Glutamatergic neuron (in vitro differentiated cells): ENCODE measurements at places on chromosomes 2 and 18.

- no peak for DNase-seq
Measured at GRCh38 chr2:47457268-47457667, 54.3 kb downstream of the MSH2 start.

DNA sequence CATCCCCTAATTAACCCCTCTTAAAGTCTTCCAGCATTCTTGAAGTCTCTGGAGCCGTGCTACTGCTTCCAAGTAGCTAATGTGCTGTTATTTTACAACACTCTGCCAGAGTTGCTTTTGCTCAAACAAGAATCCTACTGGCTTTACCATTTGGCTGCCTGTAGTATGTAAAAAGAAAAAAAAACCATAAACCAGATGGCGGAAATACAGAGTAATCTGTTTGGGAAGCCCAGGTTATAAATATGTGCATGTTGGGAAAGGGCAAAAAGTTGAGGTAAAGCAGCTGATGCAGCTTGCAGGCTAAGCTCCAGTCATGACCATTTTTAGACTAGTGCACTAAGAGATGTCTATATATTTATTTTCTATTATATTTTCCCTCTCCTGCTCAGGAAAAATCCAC is 313.2 kb upstream of the ETAA1 start:
- DNase-seq: no peak

DNA sequence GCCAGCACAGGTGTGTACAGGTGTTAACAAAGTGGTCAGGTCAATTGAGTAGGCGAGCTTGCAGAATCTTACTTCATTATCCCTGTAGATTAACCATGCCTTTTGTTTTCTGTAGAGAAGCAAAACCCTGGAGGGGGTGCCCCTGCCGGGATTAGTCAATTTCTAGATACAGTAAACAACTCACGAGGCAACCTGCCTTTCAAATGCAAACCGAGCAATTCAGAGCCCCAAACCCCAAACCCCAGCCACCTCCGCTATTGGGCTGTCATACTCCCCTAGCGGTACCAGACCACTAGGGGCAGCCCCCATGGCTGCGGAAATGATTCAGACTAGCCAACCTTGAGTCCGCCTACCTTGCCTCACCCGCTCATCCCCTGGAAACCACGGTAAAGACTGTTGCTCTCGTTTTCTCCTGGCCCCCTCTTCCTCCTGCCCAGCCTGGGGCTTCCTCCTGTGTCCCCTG is 61.4 kb upstream of the KIF5C start:
- peak; percentile 24 for DNase-seq

DNA sequence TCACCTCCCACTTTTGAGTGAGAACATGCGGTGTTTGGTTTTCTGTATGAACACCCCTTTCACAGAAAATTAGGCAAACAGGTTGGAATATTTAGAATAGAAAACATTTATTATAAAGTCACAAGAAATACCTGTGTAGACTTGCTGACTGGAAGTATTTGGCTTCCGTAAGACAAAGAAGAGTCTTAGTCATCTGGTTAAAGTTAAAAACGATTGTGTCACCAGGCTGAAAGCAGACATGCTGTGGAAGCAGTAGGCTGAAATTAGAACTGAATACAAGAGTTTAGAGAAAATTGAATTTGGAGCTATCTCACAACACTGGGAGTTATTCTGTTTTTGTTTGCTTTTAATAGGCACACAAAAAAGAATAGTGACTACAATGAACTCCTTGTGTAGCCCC is 16.2 kb upstream of the CLASP1 start:
- no peak for DNase-seq

GRCh38 chr18:9740071-9740470 is 32.0 kb downstream of the RAB31 start:
- no peak for DNase-seq

DNA sequence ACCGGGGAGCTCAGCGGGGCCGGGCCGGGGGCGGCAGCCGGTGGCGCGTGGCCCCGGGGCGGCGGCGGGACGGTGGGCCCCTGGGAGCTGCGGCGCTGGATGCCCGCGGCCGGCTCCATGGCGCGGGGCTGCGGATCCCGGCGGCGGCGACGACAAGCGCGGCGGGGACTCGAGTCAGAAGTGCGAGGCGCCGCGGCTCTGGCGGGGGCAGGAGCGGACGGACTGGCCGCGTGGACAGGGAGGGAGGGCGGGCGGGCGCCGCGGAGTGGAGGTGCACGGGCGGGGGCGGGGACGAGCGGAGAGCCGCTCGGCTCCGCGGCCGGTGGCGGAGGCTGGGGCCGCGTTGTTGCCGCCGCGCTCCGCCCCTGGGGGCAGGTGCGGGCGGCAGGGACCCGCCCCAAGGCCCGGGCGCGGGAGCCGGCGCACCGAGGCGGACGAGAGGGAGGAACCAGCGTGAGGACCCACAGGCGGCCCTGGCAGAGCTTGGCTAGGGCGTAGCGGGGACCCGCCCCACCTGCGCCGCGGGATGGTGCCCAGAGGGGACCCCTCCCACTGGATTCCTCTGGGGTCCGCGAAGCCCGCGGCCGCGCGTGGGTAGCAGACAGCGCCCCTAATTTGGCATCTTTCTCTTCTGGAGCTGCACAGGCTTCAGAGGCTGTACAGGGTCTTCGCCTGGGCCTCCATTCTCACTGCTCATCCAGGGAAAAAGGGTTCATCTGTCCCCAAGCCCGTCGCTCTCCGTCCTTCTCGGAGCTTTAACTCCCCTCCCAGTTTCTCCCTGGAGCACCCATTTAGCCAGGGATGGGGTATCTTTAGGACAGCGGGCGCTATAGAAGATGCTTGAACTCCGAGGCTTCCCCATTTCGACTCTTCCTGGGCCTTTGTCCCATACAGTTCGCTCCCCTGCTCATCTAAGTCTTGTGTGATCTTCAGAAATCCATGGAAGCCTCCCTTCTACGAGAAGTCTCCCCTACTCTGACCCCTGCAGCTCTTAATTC is at the start of gene TMEM163:
TMEM163 (minus strand) TSS at position 184 of the 998 bp plus-strand sequence.
- peak; percentile 61 for DNase-seq

DNA sequence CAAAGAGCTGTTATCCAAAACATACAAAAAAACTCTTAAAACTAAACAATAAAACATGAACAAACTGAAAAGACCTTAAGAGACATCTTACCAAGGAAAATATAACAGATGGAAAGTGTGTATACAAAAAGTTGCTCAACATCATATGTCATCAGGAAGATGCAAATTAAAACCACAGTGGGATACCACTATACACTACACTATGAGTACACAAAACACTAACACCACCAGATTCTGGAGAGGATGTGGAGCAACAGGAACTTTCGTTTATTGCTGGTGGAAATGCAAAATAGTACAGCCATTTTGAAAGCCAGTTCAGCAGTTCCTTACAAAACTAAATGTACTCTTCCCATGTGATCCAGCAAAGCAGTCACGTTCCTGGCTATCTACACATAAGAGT is 221.4 kb downstream of the CMPK2 start:
- no peak for DNase-seq

DNA sequence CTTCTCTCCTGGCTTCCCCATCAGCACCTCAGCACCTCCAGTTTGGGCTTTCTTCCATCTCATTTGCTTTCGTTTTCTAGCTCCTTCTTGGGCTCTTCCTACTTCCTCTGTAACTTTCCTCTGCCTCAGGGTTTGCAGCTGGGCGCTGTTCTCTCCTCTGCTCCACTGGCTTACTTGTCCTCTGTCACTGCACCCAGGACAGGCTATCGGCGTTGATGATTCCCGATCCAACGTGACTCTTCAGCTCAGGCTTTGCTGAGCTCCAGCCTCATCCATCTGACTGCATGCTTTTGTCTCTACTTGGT is 362.4 kb downstream of the CYRIA start:
- DNase-seq: no peak

- no peak for DNase-seq
Measured at GRCh38 chr2:149994057-149994728, 406.6 kb upstream of the MMADHC start.

DNA sequence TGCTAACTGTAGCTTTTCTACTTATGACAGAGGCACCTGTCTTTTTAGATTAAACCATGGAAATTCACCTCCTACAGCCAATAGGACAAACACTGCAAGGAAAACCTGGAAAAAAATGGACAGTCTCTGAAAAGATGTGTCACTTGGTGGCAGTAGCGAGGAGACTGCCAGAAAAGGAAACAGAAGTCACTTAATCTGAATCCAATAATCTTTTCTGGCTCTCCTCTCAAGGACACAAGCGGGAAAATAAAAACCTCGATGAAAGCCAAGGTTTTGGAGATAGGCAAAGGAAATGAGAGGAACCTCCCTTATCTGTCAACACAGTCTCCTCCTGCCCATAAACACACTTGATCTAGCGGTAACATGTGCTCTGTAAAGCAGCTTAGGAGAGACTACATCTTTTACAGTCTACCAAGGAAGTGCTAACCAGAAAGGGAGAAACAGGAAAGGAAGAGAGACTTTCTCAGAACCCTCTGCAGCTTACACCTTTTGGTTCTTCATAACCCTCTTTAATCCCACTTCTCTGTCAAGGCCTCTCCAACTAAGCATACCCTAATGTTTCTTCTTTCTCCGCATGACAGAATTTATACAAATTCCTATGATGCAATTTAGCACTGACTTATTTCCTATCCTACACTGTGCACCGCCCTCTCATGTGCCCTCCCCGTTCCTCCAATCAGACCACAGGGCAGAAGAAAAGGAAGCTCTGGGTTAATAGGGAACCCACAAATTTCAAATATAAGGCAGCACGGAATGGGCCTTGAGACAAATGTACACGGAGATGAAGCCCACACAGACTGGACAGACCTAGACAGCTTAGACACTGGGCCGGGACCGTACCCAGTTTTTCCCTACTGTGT is 52.8 kb downstream of the CLASP1 start:
- DNase-seq: no peak

DNA sequence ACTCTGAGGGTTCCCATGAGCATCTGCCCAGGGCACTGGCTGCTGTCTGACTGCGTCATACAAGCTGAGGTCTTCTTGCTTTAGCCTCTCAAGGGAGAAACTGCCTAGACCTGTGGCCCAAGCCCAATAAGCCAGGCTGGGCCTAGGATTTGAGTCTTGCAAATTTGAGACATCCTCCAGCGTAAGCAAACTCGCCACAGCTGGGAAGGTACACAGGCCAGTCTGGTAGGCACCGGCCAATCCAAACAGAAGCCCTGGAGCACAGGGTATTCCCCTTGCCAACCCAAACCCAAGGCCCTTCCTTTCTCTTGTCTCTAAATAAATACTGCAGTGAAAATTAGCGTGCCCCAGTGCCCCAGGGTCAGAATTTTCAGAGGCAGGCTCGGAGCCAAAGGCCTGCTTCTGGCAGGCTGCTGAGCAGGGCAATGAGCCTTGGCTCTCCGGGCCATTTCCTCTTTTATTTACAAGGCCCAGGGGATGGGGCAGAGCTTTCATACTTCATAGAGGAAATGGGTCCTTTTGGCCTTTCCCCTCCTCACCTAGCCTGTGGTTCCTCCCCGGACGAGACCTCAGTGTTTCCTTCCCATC is 33.3 kb downstream of the POLR1A start:
- no peak for DNase-seq

- DNase-seq: no peak
Measured at GRCh38 chr18:21930177-21930576, 189.6 kb downstream of the MIB1 start.

DNA sequence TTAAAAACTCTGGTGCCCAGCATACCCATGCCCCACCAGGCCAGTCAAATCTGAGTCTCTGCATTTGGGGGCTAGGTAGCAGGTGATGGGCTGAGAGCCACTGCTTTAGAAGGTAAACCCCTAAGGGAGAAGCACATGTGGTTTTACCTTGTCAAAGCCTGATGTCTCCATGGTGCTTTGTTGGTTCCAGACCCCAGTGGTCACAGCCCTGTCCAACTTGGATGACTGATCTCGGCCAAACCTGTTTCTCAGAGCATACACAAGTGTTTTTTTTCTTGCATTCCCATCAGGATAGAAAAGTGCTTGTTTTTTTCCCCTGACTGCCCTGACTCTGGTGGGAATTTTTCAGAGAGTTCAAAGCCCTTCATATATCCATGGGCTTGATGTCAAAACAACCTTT is 13.5 kb downstream of the PLB1 start:
- DNase-seq: no peak

DNA sequence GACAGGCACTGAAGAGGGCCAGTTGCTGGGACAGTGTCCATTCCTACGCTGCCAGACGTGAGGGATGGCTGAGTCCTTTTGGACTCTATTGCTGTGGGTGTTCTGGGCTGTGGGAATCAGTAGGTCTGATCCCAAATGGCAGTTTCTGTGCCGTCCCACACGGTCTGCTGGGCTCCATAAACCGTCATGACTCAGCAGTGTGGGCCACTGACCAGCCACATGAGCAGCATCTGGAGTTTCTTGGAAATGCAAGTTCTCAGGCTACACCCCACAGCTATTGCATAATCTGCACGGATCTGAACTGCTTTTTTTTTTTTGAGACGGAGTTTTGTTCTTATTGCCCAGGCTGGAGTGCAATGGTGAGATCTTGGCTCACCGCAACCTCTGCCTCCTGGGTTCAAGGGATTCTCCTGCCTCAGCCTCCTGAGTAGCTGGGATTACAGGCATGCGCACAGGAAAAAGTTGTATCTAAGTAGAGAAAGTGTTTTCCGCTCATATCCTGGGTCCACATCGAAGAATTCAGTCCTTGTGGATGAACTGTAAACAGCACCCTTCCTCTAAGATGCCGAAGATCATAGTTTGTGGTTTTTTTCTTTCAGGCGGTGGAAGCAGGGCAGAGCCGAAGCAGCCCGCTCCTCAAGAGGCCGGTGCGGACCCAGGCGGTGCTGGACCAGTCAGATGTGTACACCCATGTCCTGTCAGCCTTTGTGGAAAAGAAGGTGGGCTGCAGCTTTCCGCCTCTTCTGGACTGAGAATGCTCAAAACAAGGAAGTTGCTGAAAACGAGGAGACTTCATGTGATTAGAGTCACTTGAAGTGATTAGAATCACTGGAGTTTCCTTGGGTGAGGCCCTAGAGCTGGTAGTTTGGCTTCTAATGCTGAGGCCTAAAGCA is 25.5 kb downstream of the RMC1 start:
- no peak for DNase-seq

- DNase-seq: peak; percentile 43
Measured at GRCh38 chr2:121284463-121285449, at the start of gene TFCP2L1. TSS of gene TFCP2L1 (minus strand) at chr2:121285202. CDS start at chr2:121285109, 93 bp downstream.

GRCh38 chr2:142445551-142446072 is 314.8 kb upstream of the LRP1B start:
- no peak for DNase-seq

- DNase-seq: no peak
Measured at GRCh38 chr2:218169757-218170546, 3.2 kb upstream of the CXCR1 start.

DNA sequence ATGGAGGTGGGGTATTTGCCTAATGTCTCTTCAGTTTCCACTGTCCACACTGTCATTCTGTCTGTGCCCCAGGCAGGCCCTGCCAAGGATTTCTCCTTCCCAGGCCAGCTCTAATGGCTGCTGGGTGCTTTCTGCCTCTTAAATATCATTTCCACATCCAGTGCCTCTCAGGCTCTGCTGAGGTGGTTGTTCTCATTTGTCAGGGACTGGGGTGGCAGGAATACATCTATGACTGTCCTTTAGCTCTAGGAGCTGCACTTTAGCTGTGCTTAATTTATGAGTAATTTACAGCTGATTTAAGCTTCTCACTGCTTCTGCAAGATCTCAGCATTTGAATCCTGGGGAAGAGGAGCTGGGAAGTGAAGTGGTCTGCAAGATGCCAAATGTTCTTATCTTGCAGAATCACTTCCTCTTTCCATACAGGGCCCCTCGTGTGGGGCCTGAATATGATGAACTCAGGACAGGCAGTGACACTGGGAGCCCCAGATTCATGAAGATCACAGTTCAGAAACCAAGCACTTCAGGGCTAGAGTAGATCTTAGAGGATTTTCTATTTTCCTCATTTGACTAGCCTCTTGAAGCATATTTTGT is 150.2 kb downstream of the FSHR start:
- no peak for DNase-seq
